Stimulated activated CD8-positive, alpha-beta memory T cell treated with anti-CD3 and anti-CD28 coated beads, Interleukin-7, amount 100 ng/mL, for 4 hours (primary cell): ENCODE measurements at places on chromosomes 12 and 14.

GRCh38 chr14:55730592-55731310 lies 150.7 kb downstream of the KTN1 start:
- DNase-seq = no peak

DNA sequence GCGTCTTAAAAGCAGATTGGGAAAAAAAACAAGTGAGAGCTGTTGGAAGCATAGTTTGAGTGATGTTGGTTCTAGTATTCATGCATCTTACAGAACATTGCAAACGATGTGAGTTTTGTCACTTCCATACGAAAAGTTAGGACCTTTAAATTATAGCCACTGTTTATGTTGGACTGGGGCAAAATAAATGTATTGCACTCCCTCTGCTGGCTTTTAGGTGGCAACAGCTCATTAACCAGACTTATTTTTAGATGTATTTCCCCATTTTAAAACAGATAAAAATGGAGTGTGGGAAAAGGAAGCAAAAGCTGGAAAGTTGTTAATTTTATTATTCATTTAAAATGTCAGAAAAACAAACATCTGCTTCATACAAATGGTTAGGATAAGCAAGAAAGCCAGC lies 111.9 kb downstream of the LGR5 start:
- no peak for DNase-seq

DNA sequence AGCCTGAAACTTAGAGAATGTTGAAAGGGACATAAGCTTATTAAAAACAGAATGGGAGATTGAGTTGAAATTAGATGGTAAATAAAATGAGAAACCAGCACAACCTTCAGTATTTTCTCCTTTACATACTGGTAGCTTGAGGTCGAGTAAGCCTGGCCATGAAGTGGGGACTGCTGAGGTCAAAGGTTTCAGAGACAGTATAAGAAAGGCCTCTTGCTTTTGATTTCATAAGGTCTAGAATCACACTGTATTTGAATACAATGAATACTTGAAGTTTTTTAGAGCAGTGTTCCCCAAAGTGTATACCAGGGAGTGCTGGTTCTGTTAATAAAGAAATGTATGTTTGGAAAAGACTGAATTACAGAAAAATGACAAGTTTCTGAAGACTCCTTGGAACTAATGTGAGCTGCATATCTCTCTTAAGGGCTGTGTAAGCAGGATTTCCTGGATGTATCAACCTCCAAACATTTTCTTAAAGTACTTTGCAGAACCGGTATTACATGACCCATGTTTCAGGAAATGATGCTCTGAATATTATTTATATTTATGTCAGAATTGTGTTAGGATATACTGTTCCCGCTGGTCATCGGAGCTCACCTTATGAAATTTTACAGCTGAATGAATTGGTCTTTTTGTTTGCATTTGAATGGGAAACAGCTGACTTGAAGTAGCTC lies 85.0 kb downstream of the AKAP6 start:
- no peak for DNase-seq

GRCh38 chr14:45891417-45892080 lies 638.5 kb upstream of the MIS18BP1 start:
- no peak for DNase-seq

DNA sequence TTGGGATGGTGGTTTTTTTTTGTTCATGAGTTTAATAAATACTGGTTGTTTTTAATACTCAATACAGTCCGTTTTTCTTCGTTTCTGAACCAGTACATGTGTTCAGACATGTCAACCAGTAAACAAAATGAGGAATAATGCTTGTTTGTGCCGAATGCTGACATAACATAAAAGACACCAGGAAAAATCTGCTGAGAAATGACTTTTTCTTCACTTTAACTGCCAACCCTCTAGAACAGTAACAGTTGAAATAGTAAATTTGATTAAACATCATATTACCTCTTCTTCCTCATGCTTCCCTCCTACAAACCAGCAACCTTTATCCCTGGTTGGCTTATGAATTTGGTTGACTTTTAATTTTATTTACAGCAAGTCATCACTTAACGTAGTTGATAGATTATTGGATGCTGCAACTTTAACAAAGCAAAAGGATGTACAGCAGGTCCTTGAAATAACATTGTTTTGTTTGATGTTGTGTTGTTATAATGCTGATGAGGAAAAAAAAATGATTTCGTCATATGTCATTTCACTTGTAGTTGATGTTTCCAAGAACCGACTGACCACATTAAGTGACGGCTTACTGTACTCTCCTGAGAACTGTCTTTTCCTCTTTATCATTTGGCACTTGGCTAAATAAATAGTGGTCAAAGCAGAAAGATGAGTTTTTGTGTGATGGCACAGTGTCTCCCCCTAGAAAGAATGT lies 340.5 kb downstream of the TMTC2 start:
- no peak for DNase-seq

GRCh38 chr14:69643430-69644200 lies 32.2 kb downstream of the SUSD6 start:
- peak; percentile 70 for DNase-seq

- no peak for DNase-seq
Measured at GRCh38 chr12:16594797-16595196, 11.2 kb downstream of the LMO3 start.

GRCh38 chr12:93786656-93787397 lies 109.7 kb downstream of the CRADD start:
- no peak for DNase-seq

DNA sequence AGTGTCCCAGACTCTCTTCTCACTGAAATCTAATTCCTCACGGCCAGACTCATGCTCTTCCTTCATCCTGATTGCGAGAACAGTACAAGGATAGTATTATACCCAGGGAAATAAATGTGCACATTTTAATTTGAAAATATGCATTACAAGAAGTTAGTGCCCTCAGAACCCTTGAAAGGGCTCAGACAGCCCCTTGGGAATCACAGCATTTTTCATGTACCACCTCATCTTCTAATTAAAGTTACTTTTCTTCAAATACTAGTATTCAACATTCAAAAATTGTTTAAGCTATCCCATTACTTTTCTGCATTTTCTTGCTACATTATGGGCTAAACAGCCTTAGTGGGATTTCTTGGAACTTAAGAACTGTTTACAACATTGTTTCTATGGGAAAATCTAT lies 1.7 kb upstream of the APPL2 start:
- no peak for DNase-seq

GRCh38 chr12:99619389-99620158 lies 28.0 kb upstream of the GARIN6 start:
- no peak for DNase-seq

GRCh38 chr12:92561543-92561899 lies 141.3 kb upstream of the PLEKHG7 start:
- DNase-seq = no peak

GRCh38 chr12:87280356-87280755 lies 748.8 kb downstream of the C12orf50 start:
- no peak for DNase-seq

DNA sequence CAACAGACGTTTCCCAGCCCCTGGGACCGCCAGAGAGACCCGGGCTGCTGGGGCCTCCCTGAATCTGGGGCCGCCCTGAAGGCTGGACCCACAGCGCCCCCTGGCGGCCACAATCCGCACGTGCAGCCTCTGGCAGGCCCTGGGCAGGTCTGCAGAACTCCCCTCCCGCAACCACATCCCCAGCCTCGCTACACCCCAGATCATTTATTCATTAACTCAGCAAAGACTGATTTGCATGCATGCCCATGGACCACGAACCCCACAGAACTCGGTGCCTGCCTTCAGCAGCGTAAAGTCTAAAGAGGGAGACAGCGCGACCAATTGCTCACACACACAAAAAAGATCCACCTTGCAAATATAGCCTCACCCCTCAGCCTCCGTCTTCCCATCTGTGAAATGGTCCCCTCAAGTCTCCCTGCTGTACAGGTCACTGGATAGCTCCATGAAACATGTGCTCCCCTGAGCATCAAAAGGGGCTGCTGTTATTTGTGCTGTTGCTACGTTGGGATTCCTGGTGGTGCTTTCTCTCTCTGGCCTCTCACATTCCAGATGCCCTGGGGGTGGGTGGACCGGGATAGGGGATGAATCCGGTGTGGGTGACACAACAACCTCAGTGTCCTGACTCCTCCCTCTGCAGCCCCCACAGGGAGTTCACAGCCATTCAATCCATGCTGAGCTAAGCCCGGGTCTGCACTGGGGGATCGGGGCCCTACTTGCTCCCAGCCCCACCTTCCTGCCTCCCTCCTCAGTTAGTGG lies 96.4 kb downstream of the SCARB1 start:
- peak; percentile 58 for DNase-seq

GRCh38 chr14:51443195-51444018 lies 203.4 kb downstream of the TMX1 start:
- no peak for DNase-seq

DNA sequence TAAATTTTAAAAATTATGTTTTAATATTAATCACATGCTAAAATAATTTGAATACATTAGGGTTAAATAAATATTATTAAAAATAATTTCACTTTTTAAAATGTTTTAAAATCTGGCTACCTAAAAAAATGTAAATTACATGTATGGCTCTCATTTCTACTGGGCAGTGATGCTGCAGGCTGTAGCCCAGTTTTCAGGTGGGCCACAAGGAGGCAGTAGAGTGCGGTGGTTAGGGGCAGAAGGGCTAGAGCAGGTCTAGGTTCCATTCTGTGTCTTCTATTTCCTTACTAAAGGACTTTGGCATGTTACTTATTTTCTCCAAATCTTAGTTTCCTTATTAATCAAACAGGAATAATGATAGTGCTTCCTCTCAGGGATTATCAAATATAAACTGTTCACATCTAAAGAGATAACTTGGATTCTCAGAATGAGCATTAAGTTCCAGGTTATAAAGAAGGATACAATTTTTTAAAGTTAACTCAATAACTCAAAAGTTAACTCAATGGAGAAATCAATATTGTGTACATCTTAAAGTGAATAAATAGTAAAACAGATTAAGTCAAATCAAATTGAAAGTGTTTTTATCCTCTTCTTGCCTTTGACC lies 54.9 kb upstream of the OVCH1 start:
- DNase-seq = peak; percentile 26

DNA sequence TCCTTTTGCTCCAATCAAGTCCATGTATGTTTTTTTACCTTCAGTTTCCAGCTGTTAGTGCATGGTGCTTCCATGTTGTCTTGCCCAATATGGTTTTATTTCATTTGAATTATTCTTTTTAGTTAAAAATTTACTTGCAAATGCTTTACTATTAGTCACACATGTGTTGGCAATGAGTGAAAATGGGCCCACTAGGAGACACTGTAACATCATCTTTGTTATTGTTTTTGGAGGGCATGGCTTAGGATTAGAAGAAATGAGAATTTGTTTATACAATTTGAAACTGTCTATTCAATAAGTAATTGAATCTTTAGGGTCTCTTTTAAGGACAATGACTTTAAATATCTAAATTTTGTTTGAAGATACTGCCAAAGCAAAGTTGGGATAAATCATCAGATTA lies 133.7 kb downstream of the BRMS1L start:
- no peak for DNase-seq

DNA sequence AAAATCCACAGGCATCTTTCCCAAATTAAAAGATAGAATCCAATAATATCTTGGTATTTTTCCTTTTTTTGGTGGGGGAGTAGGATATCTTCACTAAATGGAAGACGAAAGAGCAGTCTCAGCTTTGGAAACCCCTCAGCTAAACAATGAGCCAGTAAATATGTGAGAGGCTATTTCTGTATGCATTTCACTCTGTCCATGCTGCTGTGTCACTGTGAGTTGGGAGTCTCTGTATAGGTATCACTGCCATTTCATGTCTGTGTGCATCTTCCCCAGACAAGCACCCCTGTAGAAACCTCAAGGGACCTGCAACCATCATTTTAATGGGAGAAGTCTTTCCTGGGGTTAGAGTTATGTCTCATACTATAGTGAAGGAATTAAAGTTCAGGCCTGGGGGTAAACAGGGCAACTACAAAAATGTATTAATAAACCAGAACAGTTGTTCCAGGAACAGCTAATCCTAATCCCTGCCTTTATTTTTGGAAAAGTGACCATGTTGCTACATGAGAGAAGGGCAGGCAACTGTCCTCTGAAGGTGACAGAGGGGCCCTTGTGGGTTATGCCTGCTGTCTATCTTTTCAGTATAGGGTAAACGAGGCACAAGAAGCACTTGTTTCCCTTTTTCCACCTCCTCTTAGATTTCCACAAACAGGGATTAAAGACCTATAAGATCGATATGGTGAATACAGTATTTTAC lies 11.3 kb upstream of the STAC3 start:
- no peak for DNase-seq

- no peak for DNase-seq
Measured at GRCh38 chr12:32390572-32391219, 8.7 kb upstream of the FGD4 start.

GRCh38 chr14:57085043-57085442 lies 183.7 kb downstream of the EXOC5 start:
- DNase-seq = no peak
